Right renal pelvis (tissue), 4 donors: ENCODE measurements at places on chromosomes 11 and 22. TPM values are rescaled to one million over a fixed set of nuclear protein-coding genes. Genes with fewer than 3 reads are reported as not detected.

Gene DKK3
- polyA plus RNA-seq, result 80.8 TPM

Gene ATXN10
- polyA plus RNA-seq, result 323 TPM

Gene CAVIN3
- polyA plus RNA-seq, result 15.5 TPM

Gene MRE11
- 30.0 TPM for polyA plus RNA-seq

Gene CHADL
- 3.1 TPM for polyA plus RNA-seq

Gene KRTAP5-9
- polyA plus RNA-seq, result 0.46 TPM
